ENCODE measurements at places on chromosomes 4 and X. TPM values are rescaled to one million over a fixed set of nuclear protein-coding genes. Genes with fewer than 3 reads are reported as not detected.

- DNase-seq: no peak
These were observed 40.9 kb upstream of the DCLK2 start for GRCh38 chr4:150037251-150037856.

- no peak for DNase-seq
These were observed 1768.5 kb downstream of the PCDH7 start for GRCh38 chr4:32488690-32489089.

FAT4 gene
- 3.8 TPM for total RNA-seq

LONRF3 gene
- 1.3 TPM for total RNA-seq

DNA sequence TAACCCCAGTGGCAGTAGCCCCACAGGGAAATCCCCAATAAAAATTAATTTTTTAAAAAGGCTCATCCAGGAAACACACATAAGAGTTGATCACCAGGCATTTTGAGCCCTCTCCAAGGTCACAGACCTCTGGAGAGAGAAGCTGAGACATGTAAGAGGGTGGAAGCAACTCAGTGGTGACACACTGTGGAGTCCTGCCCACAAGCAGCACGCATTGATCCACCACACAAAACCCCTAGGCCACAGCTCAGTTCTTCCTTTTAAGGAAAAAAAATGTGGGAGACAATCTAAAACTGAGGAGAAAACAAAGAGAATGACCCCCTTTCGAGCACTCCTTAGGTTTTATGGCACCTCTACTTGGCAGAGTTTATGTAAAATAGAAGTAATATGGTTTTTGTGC is 71.7 kb upstream of the S100G start:
- no peak for DNase-seq

DNA sequence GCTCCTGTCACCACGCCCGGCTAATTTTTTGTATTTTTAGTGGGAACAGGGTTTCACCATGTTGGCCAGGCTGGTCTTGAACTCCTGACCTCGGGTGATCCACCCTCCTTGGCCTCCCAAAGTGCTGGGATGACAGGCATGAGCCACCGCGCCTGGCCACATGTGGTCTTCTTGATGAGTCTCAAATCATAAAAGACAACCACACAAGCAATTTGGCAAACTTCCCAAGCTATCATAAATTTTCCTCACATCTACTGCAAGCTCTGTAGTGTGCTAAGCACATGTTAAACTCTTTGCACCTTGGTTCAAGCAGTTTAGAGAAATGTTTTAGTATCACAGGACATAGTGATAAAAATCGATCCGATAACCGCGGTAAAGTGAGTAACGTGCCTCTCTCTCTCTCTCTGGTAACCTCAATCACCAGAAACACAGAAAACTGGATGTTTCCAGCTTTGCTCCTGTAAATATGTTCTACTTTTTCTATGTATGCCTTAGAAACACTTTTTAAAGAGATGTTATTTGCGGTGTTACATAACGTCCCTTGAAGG is 256.8 kb downstream of the DHRSX start:
- no peak for DNase-seq

HTR2C gene
- total RNA-seq: under 0.01 TPM

- peak; percentile 23 for DNase-seq
These were observed 52.5 kb upstream of the GRPEL1 start for GRCh38 chr4:7120341-7120740.

- no peak for DNase-seq
These were observed 41.8 kb downstream of the HUWE1 start for GRCh38 chrX:53644751-53645150.

ADH1C gene
- not detected for total RNA-seq

IDS gene
- 120 TPM for total RNA-seq

DNA sequence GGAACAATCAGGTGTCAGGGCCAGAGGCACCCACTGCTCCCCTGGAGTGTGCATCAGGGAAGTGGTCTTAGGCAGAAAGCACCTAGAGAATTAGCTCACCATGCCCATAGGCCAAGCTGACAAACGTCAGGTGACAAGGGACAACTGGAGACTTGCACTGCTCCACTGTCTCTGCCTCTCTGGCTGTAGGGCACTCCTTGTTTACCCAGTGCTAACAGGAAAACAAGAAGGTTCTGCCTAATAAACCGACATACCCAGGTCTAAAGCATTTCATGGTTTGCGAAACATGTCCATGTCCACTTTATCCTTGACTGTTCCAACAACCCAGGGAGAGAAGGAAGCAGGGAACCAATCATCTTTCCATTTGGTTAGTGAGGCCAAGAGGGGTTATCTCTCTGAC is 92.5 kb upstream of the MAMLD1 start:
- no peak for DNase-seq

DNA sequence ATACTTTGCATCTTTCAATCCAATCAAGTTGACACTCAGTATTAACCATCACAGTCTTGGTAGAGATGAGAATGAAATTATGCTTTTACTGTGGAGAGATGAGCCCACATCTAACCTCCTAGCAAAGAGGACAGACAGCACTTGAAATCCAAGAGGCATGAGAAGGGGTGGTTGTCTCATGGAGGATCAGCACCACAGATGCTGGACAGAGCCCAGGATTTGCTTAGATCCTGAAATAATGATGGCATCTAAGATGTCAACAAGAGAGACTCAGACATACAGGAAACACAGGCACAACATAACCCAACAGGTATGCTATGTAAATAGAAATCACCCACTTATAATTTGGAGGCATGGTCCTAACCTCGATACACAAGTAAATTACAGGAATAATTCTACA is 74.3 kb upstream of the VCX2 start:
- no peak for DNase-seq

KDR gene
- not detected for total RNA-seq

TCEAL7 gene
- 0.27 TPM for total RNA-seq

SORBS2 gene
- under 0.01 TPM for total RNA-seq

TEX11 gene
- not detected for total RNA-seq

DNA sequence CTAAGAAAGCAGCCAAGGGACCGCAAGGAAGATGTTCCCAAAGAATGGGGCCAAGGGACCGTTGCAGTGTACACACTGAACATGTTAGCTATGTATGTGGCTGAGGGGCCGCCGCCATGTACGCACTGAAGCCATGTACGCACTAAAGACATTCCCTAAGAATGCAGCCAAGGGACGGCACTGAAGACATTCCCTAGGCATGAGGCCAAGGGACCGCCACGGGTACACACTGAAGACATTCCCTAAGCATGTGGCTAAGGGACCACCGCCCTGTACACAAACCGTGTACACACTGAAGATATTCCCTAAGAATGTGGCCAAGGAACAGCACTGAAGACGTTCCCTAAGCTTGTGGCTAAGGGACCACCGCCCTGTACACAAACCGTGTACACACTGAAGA is 54.0 kb downstream of the DHRSX start:
- DNase-seq: no peak

DNA sequence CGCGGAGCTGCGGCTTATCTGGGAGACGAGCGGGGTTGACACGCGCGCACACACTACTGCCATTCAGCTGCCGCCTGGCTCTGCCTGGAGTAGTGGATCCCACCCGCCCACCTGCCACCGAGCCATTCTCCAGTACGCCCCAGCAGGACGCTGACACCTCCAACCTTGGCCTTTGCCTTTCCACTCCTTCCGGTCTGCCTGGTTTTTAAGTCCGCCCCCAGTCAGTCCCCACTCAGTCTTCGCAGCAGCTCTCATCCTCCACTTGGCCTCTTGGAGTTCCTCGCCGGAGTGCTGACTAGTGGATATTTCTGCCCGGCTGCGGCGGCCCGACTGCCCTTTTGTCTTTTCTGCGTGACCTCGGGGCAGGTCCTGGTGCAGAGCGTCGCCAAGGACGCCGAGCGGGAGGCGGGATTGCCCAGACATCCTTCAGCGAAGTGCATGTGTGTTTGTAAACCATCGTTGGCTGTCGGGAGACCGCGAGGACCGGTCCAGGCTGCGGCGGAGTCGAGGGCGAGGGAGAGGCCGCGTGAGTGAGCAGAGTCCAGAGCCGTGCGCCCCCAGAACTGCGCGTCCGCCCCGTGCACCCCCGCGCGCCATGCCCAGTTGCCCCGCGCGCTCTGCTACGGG is 1.1 kb downstream of the SLIT2 start:
- no peak for DNase-seq

S100P gene
- total RNA-seq: 0.27 TPM

- DNase-seq: peak; percentile 65
These were observed 28.1 kb downstream of the SLC25A43 start for GRCh38 chrX:119427024-119427794.

- no peak for DNase-seq
These were observed 51.5 kb upstream of the SLC4A4 start for GRCh38 chr4:71287305-71287704.

MUC7 gene
- not detected for total RNA-seq

DNA sequence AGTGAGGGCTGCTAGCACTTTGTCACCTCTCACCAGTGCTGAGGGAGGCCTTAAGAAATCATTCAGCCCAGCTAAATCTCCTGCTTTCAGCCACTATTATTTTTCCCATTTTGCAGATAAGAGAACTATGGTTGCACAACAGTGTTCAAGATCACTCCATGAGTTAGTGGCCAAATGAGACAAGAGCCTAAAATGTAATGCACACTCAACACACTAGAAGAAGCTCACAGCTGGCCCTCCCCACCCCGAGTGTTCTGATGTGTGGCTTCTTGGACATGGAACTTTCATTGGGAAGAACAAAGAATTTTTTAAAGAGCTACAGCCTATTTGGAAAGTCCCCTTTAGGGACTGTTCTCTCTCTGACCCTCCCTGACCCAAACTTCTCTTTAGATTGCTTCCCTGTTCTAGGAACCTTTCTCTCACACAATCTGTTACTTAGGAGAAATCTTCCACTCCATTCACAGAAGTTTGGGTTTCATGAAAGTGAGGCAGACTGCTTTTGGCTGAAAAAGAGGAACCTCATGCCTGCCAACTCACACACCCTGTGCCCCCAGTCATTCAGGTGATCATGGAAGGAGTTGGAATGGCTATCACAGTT is 44.0 kb upstream of the CT47C1 start:
- DNase-seq: no peak

TXK gene
- total RNA-seq: 3.8 TPM
